AG09319 (cell line): ENCODE measurements at places on chromosomes 12 and 14.

GRCh38 chr12:107478881-107479280, 206.7 kb upstream of the PWP1 start:
- no peak for DNase-seq

DNA sequence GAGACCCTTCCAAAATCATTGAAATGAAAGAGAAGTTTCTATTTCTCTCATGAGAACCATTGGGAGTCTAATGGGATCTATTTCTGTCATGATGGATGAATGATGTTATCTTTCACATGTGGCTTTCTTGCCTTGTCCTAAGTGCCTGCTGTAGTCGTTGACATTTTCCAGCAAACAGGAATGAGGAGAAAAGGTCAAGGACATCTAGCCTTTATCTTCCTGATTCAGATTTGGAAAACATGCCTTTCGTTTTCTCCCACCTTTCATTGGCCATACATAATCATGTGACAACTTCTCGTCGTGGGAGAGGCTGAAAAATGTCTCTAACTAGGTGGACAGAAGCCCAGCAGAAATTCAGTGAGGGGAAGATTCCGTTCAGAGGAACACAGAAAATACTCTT, 94.5 kb downstream of the PCNX1 start:
- DNase-seq, result no peak

GRCh38 chr12:21413369-21414277, 23.8 kb upstream of the PYROXD1 start:
- DNase-seq, result no peak

GRCh38 chr14:68519671-68520187, 273.1 kb downstream of the ZFP36L1 start:
- no peak for DNase-seq

- no peak for DNase-seq
Measured at GRCh38 chr12:93338598-93338997, 39.1 kb upstream of the NUDT4 start.

DNA sequence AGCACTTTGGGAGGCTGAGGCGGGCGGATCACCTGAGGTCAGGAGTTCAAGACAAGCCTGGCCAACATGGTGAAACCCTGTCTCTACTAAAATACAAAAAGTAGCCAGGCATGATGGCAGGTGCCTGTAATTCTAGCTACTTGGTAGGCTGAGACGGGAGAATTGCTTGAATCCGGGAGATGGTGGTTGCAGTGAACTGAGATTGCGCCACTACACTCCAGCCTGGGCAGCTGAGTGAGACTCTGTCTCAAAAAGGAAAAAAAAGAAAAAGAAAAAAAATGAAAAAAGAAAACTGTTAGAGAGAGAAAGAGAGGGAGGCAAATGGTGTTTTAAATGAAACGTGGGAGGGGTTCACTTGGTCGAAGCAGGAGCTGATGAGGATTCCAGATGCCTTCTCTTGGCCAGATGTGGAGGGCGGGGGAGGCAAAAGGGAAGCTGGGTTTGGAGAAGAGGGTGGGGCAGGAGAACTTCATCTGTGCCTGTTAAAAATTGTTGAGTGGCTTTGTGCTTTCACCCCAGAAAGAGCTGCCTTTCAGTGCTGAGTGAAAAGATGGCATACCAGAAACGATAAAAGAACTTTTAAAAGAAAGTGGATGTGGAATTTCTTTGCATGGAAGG, 1.1 kb downstream of the EMP1 start:
- DNase-seq, result no peak

GRCh38 chr12:89236748-89237383, 115.4 kb downstream of the DUSP6 start:
- DNase-seq, result no peak

- no peak for DNase-seq
Measured at GRCh38 chr12:51210690-51211395, 7.0 kb downstream of the POU6F1 start.

DNA sequence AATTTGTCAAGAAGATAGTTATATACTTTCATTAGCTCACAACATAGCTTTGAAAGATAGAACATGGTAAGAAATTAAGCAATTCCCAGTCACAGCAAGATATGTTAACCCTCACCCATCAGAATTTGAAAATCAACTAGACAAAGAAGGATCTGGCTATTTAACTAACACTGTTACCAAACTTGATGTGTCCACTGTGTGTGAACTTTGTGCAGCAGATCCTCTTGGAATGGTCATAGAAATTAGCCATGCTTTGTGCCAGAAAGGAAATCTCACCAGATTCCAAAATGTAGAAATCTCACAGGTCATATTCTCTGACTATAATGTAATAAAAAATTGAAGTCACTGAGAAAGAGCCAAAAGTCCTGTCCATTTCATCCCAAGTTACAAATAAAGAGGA, 46.1 kb downstream of the ZNF664 start:
- no peak for DNase-seq

DNA sequence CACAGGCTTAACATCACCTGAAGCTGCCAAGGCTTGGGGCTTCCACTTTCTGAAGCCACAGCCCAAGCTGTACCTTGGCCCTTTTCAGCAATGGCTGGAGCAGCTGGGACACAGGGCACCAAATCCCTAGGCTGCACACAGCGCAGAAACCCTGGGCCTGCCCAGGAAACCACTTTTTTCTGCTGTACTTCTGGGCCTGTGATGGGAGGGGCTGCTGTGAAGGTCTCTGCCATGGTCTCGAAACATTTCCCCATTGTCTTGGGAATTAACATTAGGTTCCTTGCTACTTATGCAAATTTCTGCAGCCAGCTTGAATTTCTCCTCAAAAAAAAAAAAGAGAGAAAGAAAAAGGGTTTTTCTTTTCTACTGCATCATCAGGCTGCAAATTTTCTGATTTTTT, 219.1 kb downstream of the RPL10L start:
- DNase-seq, result no peak

GRCh38 chr14:95679148-95679815, 6.9 kb upstream of the TCL1B start:
- no peak for DNase-seq

GRCh38 chr12:60494244-60494643, 898.4 kb downstream of the SLC16A7 start:
- DNase-seq, result peak; percentile 38

DNA sequence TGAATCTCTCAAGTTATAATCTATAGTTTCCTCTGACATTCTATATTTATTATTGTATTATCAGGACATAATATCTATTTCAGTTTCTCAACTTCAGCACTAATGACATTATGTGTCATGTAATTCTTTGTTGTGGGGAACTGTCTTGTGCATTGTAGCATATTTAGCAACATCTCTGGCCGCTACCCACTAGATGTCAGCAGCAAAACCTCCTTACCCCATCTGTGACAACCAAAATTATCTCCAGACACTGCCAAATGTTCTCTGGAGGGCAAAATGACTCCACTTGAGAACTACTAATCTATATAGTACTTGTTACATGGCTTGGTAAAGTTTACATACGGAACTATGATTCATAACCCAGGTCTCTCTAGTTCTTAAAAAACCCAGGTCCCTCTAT, 110.2 kb downstream of the RASSF9 start:
- DNase-seq, result no peak

GRCh38 chr12:60052483-60052882, 456.7 kb downstream of the SLC16A7 start:
- DNase-seq, result no peak

- DNase-seq, result no peak
Measured at GRCh38 chr14:49106741-49107667, 479.2 kb downstream of the RPS29 start.

GRCh38 chr12:27645671-27646070, 50.6 kb upstream of the REP15 start:
- DNase-seq, result no peak

- no peak for DNase-seq
Measured at GRCh38 chr14:80164991-80165721, 46.1 kb downstream of the DIO2 start.

GRCh38 chr12:95185854-95186253, 31.4 kb downstream of the FGD6 start:
- DNase-seq, result no peak

- no peak for DNase-seq
Measured at GRCh38 chr12:118611295-118611694, 234.9 kb downstream of the SUDS3 start.

- no peak for DNase-seq
Measured at GRCh38 chr12:11662369-11662768, 12.9 kb downstream of the ETV6 start.

DNA sequence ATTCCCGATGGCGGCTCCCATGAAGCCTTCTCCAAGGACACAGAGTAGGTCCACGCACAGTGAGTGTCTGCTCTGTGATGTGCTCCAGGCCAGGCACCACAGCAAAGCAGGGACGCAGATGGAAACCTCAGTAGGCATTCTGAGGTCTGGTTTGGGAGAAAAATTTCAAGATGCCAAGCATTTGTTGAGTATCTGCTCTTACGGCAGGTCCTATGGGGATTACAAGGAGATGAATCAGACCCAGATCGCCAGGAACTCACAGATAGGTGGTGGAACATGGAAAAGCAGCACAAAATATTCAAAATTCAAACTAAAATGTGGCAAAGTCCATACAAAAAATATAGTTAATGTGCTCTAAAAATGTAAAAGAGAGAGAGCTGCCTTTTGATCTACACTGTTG, 684.9 kb upstream of the TMEM132C start:
- DNase-seq, result no peak

GRCh38 chr14:56005191-56006053, 112.8 kb upstream of the PELI2 start:
- DNase-seq, result peak; percentile 64

DNA sequence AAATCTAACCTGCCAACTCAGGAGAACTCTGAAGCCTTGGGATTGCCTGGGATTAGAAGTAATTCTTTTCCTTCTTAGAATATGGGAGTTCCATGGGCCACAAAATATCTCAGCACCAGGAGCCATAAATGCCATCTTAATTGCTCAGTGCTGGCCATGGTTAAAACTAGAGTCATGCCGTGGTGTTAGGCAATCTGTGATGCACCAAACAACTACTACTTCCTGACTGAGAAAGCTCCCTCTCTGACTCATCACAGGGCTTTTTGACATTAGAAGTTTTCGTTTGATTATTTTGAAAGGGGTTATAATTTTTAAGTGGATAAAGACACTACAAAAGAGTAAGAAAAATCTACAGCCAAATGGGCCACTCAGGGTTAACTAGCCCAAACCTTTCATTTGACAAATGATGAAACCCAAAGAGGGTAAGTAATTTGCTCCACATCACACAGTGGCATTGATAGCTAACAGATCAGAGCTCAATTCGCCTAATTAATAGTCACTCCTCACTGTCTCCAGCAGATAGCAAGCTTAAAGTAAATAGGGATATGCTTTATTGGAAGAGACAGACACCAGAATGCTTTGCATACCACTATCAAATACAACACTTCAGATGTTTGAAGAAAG, 377.3 kb downstream of the EMP1 start:
- DNase-seq, result peak; percentile 8

GRCh38 chr14:52021957-52022600, 32.7 kb downstream of the RTRAF start:
- no peak for DNase-seq

DNA sequence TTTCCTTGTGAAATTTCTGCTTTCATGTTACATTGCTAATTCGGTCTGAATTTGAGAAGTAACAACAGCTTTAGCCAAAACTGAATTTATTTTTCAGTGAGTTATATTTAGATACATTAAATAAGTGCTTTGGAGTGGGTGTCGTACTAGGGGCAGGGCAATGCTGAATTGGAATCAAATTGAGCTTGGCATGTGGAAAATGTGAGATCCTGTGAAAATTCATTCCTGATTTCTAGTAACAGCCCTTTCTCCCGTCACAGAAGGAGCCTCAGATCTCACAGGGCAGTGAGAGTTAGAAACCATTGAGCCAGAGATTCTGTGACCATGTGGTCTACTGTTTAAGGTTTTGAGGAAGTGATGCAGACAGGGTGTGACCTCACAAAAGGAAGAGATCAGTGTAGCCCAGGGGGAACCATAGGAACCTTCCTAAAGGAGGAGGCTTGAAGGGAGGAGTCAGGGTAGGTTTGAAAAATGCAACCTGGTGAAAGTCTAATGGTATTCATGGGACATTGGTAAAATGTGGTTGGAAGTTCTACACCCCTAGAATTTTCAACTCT, 1136.8 kb downstream of the AACS start:
- DNase-seq, result no peak

GRCh38 chr12:88388566-88389540, 191.4 kb downstream of the KITLG start:
- DNase-seq, result no peak

- DNase-seq, result no peak
Measured at GRCh38 chr14:93533842-93534241, 103.1 kb downstream of the UNC79 start.

- no peak for DNase-seq
Measured at GRCh38 chr14:89892953-89893352, 61.6 kb downstream of the EFCAB11 start.

- no peak for DNase-seq
Measured at GRCh38 chr12:128549601-128550218, 274.0 kb downstream of the SLC15A4 start.

DNA sequence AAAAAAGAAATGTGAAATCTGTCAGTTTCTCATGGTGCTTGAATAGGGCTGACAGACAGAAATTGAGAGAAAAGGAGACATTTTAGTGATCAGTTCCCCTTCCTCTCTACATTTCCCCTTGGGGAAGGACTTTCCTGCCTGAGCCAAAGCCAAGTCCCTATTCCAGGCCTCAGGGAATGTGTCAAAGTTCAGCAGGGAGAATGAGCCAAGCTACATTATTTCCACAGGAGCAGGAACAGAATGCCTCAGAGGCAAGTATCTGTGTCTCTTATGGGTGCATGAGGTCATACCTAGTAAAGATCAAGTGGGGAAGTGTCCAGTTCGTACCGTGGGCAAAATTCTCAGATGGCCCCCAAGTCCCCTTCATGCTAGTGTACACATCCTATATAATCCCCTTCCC, 68.6 kb downstream of the IQSEC3 start:
- DNase-seq, result no peak

DNA sequence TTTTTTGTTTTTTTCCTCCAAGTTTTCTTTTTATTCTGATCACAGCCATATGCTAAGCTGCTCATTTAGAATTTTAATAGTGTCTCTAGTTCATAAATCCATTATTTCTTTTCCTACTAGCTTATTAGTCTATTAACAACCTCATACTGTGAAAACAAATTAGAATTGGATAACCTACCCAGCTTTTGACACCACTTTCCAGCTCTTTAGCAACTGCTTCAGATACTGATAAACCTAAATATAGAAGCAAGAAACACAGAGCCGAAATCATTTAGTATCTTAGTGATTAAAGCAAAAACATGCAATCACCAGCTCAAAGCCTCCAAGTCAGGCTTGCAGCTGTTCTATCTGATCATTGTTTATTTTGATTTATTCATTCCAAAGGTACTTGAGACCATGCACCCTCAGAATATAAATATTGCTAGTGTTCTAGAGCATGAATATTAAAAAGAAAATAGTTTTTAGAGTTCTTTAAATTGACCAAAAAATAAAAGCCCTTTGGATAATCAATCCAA, 121.5 kb downstream of the STXBP6 start:
- DNase-seq, result no peak

DNA sequence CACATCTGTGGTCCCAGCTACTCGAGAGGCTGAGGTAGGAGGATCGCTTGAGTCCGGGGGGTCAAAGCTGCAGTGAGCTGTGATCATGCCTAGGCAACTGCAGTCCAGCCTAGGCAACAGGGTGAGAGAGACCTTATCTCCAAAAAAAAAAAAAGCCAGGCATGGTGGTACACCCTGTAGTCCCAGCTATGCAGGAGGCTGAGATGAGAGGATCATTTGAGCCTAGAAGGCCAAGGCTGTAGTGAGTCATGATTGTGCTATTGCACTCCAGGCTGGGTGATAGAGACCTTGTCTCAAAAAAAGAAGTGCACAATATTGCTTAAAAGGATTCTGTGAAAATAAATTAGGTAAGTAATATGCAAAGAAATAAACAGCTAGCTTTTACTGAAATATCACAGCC, 17.0 kb downstream of the NAA25 start:
- DNase-seq, result no peak
